ENCODE measurements at places on chromosomes 5 and 9.

GRCh38 chr9:106383072-106383471 is 479.9 kb upstream of the ZNF462 start:
- no peak for DNase-seq

DNA sequence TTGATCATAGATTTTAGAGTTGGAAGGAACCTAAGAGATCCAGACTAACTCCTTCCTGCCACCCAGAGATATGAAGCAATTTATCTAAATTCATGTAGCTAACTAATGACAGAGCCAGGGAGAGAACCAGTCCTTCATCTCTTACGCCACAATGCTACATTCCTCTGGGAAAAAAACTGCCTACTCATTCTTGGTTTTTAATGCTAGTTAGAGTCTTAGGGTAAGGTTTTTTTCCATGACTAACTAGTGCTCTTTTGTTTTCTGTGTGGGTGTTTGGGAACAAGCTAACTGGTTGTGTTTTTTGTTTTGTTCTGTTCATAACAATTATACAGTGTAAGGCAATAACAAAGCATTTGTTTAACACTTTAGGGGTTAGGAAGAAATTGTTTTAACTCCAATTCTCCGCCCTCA is 52.4 kb downstream of the SLC44A1 start:
- DNase-seq = no peak

DNA sequence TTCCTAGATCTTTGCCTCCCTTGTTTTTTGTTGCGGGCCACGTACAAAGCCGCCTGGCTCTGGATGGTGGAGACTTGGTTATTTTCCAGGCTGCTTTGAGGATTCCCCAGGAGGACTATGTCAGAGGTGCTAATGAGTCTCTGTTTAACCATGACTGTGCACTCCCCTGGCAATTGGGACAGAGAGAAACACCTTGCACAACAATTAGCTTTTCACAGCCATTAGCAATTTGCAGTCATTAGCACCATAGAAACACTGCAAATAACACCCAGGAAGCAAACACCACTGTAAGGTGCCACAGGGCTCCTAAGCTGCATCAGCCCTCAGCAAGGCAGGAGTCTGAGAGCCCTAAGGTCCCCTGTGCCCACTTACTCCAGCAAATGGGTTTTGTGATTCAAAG is 201.0 kb upstream of the VLDLR start:
- DNase-seq = no peak

DNA sequence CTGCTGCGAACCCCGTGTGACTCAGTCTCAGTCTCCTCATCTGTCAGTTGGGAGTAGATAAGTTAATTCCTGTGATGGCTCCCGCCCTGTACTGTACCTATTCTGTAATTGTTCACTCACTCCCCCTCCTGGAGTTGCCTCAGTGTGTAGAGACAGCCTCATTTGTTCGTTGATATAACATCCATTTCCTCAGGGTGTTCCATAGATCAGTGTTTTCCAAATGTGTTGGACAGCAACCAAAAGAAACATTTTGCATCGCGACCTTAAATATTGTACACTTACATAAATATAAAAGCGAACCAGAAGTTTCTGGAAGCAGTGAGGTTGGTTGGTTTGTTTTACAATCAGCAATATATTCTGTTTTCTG is 698 bp downstream of the NFX1 start:
- no peak for DNase-seq

- DNase-seq = no peak
Observed at GRCh38 chr5:7606840-7607465, 211.0 kb downstream of the ADCY2 start.
